Bronchus fibroblast of lung (primary cell): ENCODE measurements at places on chromosomes 2 and 18. TPM values are rescaled to one million over a fixed set of nuclear protein-coding genes. Genes with fewer than 3 reads are reported as not detected.

OR6B2 gene
- not detected in 2 replicates for total RNA-seq

CCDC150 gene
- total RNA-seq = 1.6 and 4.4 TPM in 2 replicates

IL36RN gene
- not detected in 2 replicates for total RNA-seq

TSGA10 gene
- 0.17 and 4.3 TPM in 2 replicates for total RNA-seq

NPAS2 gene
- 14.6 and 31.8 TPM in 2 replicates for total RNA-seq

NXPH2 gene
- not detected in 2 replicates for total RNA-seq

RTP5 gene
- not detected in 2 replicates for total RNA-seq

ACVR1 gene
- 8.0 and 10.1 TPM in 2 replicates for total RNA-seq

FBXO48 gene
- 0.30 and 0.67 TPM in 2 replicates for total RNA-seq
